ENCODE measurements at places on chromosomes 4 and X. TPM values are rescaled to one million over a fixed set of nuclear protein-coding genes. Genes with fewer than 3 reads are reported as not detected.

GRCh38 chr4:107319386-107319785, 283.3 kb upstream of the DKK2 start:
- DNase-seq: no peak

- no peak for DNase-seq
Measured at GRCh38 chrX:40877887-40878286, 142.5 kb upstream of the MED14 start.

DNA sequence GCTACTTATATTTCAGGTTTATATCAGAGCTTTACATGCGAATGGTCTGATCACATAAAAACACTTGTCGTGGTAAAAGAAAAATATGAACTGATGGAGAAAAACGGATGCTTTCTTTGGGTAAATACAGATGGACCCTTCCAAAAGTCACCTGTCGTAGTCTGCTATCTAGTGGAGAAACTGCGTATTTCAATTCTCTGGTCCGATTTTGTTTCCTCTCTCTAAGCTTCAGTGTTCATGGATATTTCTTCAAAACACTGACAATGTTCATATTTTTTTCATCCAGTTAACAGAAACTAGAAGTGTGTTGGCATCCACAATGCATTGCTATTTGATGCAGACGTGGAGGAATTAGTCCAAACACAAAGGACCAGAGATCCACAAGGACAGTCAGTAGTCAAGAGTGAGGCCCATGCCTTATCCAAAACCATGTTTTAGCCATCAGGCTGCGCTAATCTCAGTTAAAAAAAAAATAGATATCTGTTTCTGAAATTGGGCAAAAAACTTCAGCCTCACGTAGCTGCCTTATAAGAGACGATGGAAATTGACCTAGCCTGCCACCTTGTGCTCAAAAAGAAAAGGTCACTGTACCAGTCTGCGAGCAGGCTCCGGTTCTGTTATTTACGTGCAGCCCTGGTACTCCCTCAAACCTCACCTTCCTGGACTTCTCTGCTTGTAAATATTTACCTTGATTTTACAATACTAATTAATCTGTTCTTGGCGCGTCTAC, 16.0 kb downstream of the MEPE start:
- no peak for DNase-seq

DNA sequence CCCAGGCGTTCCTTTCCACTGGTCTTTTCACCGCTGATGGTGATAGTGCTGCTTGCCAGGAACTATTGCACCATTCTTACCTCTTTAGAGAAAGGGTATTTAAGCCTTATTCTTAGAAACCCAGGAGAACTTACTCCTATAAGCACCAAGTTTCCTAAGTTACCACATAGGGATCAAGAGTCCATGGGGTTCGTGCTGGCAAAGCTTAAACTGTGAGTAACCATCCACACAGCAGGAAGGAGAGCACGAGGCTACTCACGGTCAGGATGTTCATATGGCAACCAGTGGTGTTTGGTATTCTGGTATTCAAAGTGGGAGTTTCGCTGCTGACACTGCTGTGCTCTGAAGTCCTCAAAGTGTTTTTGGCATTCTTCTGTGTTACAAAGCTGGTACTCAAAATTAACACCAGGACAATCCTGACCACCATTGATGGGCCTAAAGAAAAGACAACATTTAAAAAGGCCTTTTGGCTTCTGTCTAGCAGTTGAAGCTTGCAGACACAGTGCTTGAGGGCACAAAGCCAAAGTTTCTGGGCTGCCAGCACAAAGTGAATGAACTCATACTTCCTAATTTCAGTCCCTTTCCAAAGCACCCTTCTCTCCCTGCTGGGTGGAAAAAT, 256.9 kb downstream of the ADAMTS3 start:
- DNase-seq: peak; percentile 6

GPR119 gene
- total RNA-seq: 0.46 TPM

ARL9 gene
- total RNA-seq: not detected

DNA sequence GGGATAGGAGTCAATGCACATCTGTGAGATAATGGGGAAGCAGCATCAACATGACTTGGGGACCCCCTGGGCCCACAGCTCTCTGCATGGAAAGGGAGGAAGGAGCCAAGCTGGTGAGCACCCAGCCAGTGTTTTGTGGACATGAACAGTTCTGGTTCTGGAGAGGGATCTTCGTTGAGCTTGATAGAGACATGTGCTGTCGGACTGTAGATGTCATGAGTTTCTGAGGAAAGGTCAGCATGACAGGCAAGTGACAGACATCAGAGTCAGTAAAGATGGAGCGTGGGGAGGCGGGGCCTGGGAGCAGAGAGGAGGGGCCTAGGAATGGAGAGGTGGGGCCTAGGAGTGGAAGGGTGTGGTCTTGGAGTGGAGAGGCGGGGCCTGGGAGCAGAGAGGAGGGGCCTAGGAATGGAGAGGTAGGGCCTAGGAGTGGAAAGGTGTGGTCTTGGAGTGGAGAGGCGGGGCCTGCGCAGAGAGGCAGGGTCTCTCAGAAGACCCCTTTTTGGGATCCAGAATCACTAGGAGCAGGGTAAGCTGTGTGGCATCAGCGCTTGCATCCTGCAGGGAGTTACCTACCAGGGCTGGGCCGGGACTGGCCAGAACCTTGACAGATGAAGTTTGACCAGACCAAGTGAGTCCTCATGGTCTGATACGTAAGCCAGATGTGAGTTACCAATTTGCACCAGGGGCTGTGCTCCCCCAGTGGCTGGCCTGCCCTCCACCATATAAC, 33.7 kb downstream of the PIGG start:
- no peak for DNase-seq

DNA sequence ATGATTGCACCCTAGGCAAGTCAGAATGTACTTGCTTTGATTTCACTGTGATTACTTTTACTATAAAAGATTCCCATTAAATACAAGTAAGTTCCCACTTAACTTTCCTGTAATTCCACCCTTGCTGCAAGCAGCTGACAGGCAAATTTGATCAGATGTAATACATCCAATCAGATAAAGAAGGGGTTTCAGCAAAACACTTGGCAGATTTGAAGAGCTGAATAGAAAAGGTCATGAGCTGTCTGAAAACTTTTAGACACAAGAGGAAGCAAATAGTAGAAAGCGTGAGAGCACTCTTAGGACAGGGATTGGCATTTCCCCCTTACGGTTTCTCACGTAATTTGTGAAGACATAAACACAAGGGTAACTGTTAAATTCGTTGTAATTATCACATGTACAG, 22.8 kb downstream of the HSD17B13 start:
- no peak for DNase-seq

PORCN gene
- 3.7 TPM for total RNA-seq

ADH1A gene
- total RNA-seq: 0.51 TPM

DNA sequence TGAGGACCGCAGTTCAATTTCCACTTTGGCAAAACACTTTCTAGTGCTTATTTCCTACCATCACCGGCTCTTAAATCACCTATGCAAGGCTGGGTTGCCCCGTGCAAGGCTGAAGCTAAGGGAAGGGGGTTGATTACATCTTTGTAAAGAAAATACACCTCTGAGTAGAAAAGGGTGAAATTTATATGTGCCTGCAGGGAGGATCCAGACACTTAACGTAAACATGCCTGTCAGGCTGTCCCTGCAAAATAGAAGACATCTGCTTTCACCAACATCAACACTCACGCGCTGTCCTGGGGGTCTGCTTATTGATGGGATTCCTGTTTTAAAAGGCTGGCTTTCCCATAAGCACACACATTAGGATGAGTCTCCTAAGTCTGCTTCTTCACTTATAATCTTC, 92.0 kb downstream of the PRKX start:
- DNase-seq: no peak

SUPT20HL1 gene
- not detected for total RNA-seq

- DNase-seq: no peak
Measured at GRCh38 chr4:41430792-41431191, 107.2 kb upstream of the LIMCH1 start.

DNA sequence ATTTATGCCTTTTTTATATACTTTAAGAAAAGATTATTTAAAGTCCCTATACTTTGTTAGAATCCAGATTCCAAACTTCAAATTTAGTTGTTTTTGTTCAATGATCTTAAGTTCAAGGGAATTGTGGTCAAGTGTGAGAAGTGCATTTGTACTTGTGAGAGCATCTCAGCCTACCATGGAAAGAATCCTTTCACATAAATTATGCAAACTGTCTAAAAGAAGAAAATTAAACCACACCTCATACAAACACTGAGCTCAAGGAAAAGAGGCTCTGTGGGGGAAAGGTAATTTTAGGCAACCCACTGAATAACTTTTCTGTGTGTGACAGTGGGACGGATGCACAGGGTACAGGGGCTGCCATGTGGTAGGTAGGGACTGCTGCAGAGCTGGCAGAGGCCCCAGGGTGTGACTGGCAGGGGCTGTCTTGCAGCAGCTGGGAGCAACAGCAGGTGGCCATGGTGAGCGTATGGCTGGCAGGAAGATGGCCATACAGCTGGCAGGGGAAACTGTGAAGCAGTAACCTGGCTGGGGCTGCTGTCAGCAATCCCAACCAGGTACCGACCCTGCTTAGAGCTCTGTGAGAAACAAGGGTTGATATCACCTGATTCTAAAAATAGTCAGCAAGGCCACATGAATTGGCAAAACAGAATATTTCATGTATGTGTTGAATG, 130.6 kb downstream of the UGT8 start:
- peak; percentile 17 for DNase-seq

DNA sequence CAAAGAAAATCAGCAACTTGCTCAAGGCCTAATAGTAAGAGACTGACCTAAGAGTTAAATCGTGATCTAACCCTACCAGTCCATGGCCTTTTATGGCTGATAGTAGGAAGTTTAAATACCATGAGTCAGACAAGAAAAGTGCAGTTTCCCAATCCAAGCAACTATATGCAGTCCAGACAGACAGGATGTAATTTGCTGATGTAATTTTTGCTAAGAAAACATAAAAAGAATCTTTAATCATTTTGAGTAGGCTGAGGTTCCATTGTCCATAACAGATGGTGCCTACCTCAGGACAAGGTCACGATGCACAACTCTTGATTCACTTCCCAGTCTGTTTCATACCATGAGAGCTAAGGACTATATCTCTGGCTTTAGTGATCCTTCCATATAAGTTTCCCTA, 317.5 kb upstream of the GRIA3 start:
- DNase-seq: no peak

DOCK11 gene
- total RNA-seq: 0.65 TPM

- DNase-seq: no peak
Measured at GRCh38 chrX:134368126-134368525, 91.8 kb upstream of the HPRT1 start.

- no peak for DNase-seq
Measured at GRCh38 chrX:125089761-125090445, 229.8 kb upstream of the TEX13C start.

DNA sequence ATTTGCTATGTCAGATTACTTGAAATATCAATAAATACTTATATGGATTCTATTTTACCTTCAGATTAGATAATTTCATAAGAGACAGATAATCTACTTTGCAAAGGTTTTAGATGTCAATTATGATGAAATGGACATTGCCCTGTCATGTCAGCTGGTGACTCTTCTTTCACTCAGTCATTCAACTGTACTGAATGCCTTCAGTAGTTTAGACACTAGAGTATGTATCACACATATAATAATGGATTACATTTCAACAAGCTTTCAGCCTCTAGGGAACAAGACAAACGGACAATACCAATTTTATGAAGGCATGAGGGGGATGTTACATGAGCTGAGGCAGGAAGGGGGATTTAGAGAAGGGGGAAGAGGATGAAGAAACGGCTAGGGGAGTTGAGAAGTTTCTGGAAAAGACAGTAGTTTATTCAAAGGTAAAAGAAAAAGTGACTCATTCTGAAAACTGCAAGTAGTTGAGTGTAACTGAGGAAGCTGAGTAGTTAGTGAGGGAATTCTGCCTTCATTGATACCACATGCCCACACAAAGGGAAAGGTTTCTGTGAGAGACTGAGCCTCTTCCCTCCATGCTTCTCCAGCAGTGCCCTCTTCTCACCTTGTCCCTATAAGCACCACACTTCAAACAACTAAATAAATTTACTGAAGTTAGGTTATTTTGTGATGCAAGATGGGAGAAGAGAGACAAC, 25.7 kb downstream of the SLC9B2 start:
- DNase-seq: no peak

- no peak for DNase-seq
Measured at GRCh38 chr4:93317057-93317456, 511.5 kb upstream of the ATOH1 start.
